Upper lobe of right lung (tissue), 1 donor: ENCODE measurements at places on chromosomes 7 and 10.

GRCh38 chr10:93431361-93431760 lies 50.8 kb downstream of the MYOF start:
- no peak for DNase-seq

DNA sequence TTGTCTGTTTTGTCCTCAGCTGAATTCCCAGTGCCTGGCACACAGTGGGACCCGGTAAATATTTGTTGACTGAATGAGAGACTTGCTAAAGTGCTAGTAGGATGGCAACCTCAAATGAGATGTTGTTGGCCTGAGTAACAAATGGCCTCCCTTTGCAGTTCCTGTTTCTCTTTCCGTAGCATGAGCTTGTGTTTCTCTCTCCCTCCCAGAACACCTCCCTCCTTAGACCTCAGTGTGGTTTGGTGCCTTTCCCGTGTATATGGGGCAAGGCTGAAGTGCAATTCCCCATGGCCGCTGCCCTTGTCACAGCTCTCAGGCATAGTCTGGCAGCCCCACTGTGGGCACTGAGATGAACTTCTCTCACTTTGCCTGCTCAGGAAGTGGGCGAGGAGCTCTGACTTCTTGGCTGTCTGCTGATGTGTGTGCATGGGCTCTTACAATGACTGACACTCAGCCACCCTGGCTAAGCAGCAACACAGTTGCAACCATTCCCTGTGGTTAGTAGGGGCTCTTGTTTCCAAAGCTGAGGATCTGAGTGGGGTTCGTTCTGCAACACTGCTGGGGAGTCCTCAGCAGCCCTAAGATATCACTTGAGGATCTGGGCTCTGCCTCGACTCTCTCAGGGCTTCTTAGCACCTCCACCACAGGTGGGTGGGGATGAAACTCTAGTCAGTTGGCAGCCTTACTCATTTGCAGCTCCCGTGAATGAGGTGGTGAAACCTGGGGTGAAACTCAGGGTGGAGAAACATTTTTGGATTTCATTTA lies 136.1 kb downstream of the ICA1 start:
- peak; percentile 67 for DNase-seq

GRCh38 chr7:5428478-5429252 lies 5.0 kb upstream of the TNRC18 start:
- peak; percentile 79 for DNase-seq

DNA sequence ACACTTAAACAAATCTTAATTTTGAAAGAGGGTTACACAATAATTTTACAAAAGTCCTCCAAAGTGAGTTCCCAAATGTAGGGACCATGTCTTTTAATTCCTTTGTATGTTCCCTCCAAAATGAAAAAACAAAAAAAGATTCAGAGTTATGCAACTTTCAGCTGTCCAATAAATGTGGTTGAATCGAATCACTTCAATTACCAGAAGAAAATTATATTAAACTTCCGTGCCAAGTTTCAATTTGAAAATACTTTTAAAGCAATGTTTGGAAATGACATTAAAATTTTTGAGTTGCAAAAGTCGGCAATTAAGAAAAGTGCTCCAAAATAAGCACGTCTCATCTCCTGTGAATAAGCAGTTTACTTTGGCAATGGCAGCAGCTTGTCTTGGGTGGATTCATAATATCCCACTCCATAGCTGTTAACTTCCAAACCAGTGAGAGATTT lies 60.3 kb upstream of the C1GALT1 start:
- DNase-seq: no peak

GRCh38 chr10:123160311-123160980 lies 6.2 kb downstream of the BUB3 start:
- DNase-seq: no peak

DNA sequence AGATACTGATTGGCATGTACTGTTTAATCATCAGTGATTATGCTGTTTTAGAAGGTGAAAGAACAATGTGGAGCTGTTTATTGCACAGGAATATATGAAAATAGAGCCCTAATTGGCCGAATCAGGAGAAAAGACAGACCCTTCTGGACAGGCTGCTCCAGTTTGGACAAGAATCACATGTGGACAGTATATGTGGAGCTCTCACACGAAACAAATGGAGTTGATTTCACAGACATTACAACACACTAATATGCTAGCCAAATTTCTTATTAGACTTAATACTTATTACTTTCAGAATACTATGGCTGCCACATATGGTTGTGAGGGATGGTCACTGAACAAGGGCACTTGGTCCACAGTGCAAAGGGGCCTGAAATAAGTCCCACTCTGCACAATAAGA lies 15.5 kb downstream of the TWIST1 start:
- no peak for DNase-seq

DNA sequence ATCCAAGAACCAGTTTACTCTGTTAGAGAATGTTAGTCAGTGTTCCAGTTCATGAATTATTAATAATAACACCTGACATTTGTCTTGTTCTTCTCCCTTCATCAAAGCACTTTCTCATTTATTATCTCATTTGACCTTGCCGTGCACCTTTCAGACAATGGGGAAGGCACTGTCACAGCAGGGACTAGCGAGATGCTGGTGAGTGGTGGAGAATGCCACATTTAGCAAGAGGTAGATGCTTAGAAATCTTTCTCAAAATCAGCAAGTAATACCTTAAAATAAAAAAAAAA lies 34.2 kb upstream of the XRCC2 start:
- DNase-seq: no peak
